ENCODE measurements at places on chromosomes 4 and X.

DNA sequence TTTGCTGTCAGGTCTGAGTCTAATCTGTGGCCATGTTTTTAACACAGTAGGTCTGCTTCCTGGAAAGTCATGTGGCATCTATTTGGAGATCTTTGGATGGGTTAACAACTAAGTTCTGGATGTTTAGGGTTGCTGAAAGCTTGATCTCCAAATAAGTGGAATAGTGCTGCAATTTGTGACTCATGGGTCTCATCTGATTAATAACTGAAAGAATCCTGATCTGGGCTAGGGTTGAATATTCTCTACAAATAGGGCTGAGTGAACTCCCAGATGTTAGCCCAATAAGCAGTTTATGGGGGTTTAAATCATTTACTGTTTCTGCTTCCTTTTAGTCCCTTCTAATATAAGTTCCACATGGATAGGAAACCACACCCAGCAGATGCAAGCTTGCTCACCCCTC lies 23.1 kb downstream of the CT47C1 start:
- DNase-seq, result no peak

DNA sequence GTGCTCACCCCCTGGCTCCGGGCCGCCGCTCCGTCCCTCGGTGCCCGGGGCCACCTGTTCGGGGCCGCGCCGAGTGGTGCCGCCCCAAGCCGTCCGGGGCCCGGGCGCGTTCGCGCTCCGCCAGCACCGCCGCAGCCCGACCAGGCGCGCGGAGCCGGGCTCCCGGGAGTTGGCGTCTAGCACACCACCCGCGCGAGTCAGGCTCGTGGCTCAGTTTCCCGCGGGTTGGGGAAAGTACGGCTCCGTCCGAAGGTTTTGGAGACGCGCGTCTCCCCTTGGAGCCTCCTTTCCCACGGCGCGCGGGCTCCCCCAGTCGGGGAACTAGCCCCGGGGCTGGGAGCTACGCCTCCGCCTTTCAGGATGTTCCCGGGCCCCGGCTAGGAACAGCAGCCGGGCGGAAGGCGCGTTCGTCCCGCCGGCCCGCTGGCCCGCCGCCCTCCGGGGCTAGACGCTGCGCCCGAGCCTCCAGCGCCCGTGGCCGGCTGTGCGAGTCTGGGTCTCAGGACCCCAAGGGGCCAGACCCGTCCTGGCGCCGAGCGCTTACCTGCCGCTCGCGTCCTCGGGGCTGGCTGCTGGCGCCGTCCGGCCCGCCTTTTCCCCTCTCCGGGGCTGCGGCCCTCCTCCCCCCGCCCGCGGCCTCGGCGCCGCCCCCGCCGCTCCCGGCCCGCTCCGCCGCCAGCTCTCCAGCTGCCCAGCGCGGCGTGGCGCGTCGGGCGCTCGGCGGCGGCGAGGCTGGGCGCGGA lies at the start of gene ADGRG2:
Gene ADGRG2 (minus strand): TSS at position 571 of the 743 bp plus-strand sequence. CDS start 53,634 bp downstream, outside the sequence.
- no peak for DNase-seq

GRCh38 chr4:147244786-147245185 lies 236.1 kb upstream of the EDNRA start:
- DNase-seq, result no peak

GRCh38 chr4:6999172-7000086 lies 43.7 kb upstream of the TADA2B start:
- peak; percentile 53 for DNase-seq

GRCh38 chr4:80295826-80296225 lies 29.4 kb downstream of the FGF5 start:
- DNase-seq, result no peak

GRCh38 chrX:153608376-153608775 lies 9.4 kb upstream of the CCNQ start:
- no peak for DNase-seq

DNA sequence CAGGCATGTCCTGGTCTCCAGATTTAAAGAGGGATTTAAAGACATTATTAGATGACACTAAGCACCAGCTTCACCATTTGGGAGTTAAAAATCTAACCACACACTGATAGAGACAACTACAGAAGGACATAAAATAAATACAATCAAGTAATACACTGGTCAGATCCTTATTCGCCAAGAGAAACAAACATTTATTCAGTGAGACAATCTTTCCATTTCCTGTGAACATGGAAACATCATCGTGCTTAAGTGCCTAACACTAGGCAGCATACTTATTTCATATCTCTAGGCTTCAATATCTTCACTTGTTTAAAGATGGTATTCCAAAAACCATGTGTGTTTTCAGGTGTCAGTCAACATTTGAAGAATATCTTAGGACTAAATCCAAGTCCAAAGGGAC lies 103.6 kb downstream of the AREG start:
- no peak for DNase-seq

DNA sequence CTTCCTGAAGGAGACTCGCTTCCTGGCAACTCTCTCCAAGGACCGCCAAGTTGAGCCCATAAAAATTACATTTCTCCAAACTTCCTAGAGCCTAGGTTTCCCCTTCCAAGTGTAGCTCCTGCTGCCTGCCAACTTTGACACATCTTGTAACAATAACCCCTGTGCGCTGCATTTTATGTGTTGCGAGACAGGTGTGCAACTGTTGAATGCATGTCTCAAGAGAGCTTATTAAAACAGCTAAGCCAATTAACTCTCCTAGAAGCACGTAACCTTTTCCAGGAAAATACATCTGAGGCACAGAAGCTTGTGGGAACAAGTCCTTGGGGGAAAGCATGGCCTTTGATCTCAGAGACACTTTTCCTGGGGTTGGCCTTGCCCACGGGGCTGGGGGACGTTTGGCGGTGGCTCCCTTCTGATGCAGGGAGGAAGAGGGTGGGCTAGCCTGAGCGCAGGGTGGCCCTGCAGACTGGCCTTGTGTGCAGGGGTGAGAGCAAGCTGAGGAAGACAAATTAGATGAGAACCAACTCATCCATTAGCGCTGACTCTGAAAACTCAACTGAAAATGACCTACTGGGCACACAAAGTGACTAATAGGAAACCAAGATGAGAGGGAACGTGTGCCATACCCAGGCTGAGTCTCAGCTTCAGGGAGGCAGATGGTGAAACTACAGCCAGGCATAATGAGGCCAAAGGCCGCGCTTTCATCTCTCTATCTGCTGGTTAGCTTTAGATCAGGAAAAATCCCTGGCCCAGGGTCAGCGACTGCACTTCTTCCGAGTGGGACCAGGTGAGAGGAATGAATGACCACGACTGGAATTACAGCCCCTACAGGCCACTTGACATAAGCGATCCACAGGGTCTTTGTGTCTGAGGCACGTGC lies 75.3 kb downstream of the ENPP6 start:
- DNase-seq, result no peak

GRCh38 chr4:174107746-174108354 lies 175.6 kb downstream of the FBXO8 start:
- no peak for DNase-seq

- DNase-seq, result no peak
Observed at GRCh38 chr4:13496605-13497004, 12.5 kb upstream of the RAB28 start.

DNA sequence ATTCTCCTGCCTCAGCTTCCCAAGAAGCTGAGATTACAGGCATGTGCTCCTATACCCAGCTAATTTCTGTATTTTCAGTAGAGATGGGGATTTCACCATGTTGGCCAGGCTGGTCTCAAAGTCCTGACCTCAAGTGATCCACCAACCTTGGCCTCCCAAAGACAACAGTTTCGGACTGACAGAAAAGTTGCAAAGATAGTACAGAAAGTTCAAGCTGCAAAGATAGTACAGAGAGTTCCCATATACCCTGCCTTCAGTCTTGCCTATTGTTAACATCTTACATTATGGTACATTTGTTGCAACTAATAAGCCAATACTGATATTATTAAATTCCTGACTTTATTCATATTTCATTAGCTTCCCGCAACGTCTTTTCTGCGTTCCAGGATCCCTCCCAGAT lies 65.8 kb downstream of the SUPT20HL2 start:
- no peak for DNase-seq

DNA sequence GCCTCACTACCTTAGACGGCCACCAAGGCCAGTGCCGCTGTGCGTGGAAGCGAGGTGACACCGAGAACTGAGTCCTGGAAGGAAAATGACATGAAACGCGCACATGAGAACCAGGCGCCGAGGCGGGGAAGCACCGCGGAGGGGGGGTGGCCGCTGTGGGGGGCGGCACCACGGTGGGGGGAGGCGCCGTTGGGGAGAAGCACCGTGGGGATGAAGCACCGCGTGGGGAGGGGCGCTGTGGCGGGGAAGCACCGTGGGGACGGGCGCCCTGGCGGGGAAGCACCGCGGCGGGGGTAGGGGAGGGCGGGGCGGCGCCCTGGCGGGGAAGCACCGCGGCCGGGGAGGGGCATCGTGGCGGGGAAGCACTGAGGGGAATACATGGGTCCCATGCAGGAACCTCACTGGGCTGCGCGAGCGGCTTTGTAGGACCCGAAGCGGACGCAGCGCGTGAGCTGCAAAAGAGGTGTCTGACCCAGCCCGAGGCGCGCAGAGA lies 28.0 kb downstream of the PPP2R3B start:
- no peak for DNase-seq

GRCh38 chr4:118589471-118590055 lies 95.6 kb upstream of the METTL14 start:
- DNase-seq, result no peak

DNA sequence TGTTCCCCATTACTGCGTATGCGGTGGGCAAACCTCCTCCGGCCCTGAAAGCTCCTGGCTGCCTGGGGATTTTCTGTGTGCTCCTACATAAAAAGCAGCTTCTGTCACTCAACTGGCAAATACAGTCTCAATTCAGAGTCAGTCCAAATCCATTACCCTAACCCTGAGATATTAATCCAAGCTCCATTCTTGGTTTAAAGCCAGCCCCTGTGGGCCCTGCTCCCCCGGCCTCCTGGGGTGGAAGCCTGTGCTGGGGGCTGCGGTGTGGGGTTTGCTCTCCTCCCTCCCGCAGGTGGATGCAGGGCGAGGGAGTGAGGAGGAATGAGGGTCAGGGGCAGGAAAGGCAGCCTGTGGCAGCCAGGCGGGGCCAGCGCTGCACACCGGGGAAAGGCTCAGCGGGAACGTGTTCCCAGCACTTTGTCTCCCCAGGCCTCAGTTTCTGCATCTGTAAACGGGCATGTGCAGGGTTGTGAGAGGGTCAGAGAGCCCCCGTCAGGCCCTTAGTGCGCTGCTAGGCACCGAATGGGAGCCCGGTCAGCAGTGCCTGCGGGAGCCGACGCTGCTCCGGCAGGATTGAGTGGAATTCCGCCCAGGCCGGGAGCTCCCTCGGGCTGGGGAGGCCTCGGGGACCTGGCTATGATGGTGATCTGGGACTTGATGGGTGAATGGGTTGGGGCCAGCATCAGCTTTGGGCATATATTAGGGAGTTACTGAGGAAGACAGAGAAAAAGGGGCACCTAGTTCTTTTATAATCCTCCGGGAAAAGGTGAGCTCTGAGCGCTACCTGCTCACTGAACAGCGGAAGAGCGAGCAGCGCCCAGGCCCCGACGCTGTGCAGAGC lies 6.3 kb upstream of the RGS12 start:
- DNase-seq, result no peak

DNA sequence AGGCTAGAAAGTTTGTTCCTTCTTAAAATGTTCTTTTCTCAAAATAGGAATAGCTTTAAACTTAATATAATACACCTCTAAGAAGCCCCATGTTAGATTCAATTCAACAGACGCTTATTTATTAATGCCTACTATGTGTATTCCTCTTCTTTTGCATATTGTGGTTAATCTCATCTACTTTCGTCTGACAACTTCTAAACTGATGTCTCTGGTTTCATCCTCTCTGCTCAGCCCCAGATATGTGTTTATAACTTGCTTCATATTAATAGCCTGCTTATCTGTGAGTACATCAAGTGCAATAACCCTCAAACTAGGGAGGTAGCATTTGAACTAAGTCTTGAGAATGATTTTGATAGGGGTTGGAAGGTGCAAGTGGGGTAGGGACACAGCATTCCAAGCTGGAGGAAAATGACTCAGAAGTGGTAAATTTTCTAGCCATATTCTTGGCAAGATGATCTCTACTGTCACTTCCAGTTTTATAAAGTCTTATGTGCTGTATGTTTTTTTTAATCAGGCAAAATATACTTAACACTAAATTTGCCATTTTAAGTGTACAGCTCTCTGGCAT lies 37.0 kb downstream of the STK26 start:
- DNase-seq, result no peak

DNA sequence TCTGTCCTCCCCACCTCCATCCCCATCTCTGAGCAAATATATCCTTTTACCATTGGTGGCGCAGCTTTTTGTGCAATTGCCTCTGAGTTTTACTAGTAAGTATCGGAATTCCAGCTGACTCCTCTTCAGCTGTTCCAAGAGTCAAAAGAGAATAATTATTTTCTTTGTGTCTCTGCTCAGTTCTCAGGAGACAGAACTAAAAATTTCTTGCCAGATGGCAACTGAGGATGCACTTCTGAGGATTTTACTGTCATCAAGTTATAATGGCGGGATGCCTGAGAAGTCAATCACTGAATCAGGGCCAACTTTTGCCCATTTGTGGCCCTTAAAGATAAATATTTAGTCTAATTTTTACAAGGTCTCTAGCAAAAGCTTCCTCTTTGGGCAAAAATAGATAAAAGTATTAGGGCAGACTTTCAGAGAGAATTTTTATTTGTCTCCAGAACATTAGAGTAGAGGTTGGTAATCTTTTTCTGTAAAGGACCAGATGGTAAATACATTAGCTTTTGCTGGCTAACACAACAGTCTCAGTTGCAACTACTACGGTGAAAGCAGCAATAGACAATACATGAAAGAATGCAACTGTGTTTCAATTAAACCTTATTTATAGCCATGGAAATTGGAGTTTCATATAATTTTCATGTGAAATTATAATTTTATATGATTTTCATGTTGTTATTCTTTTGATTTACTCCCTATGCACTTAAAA lies 15.6 kb upstream of the ADGRA3 start:
- no peak for DNase-seq

DNA sequence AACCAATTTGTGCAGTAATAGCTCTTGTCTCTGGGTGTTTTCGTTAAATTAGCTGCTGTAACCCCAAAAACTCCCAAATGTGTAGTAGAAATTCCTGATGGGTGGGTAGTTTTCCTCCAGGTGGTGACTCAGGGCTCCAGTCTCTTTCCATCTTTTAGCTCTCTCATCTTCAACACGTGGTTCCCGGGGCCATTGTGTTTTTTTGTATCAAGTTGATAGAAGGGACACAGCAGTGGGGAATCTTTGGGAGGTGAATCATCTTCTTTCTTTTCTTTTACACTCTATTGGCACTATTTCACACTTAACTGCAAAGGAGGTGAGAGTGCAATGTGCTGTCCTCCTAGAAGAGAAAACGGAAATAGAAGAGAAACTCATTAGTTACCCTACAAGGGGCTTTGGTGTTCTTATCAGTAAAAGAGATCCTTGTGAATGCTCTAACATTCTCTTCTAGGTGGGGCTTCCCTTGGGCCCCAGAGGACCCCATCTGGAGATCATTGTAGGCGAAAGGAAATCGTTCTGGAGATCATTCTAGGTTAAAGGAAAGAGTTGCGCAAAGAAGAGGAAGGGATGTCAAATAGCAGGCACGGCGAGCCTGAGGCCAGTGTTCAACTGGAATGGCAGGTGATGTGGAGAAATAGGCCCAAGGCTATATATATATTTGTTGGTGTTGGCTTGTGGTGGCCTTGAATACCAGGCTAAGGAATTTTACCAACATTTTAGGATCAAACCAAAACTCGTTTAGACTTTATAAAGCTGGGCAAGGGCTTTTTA lies 68.2 kb upstream of the ACSL1 start:
- DNase-seq, result no peak

- peak; percentile 18 for DNase-seq
Observed at GRCh38 chr4:10611673-10612072, 72.9 kb downstream of the CLNK start.

DNA sequence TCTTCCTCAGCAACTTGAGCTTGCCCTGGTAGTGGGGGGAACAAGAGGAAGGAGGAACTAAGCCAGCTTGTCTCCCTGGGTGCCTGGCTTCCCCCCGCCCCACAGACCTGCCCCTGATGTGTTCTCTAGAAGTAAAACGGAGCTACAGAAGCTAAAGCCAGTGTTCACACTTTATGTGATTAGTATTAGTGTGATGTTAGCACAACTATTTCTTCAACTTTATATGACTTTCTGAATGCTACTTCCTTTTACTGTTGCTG lies 10.7 kb downstream of the RGS12 start:
- no peak for DNase-seq
